Neural crest cell (in vitro differentiated cells): ENCODE measurements at places on chromosomes 11 and 22. TPM values are rescaled to one million over a fixed set of nuclear protein-coding genes. Genes with fewer than 3 reads are reported as not detected.

DNA sequence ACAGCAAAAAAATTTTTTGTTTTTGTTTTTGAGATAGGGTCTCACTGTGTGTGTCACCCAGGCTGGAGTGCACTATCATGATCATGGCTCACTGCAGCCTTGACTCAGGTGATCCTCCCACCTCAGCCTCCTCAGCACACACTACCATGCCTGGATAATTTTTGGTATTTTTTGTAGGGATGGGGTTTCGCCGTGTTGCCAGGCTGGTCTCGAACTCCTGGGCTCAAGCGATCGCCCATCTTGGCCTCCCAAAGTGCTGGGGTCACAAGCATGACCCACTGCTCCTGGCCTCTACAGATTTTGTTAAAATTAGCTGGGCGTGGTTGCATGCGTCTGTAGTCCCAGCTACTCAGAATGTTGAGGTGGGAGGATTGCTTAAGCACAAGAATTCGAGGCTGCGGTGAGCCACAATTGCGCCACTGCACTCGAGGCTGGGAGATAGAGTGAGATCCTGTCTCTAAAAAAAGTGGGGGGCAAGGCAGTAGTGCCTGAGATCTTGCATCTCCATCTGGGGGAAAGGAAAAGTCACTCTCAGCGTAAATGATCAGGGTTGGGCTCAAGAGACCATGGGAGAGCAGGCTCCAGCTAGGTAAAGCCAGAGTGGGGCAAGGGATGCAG is 10.6 kb upstream of the DGKZ start:
- no peak overlapping the region for H3K27ac ChIP-seq
- H3K4me1 ChIP-seq: peaks cover 43% of the 10 kb centered on the region
- no peak for DNase-seq
- peaks cover 33% of the 10 kb centered on the region for H3K27me3 ChIP-seq
- no peak overlapping the region for H3K4me3 ChIP-seq

- H3K27ac ChIP-seq: no peak overlapping the region
- H3K4me3 ChIP-seq: peak overlapping the region; percentile 92
- peaks cover 2% of the 10 kb centered on the region for H3K27me3 ChIP-seq
- no peaks in the 10 kb centered on the region for H3K36me3 ChIP-seq
- peaks cover 14% of the 10 kb centered on the region for H3K4me1 ChIP-seq
These were observed 995 bp downstream of the TMEM134 start for GRCh38 chr11:67468056-67468455.

DNA sequence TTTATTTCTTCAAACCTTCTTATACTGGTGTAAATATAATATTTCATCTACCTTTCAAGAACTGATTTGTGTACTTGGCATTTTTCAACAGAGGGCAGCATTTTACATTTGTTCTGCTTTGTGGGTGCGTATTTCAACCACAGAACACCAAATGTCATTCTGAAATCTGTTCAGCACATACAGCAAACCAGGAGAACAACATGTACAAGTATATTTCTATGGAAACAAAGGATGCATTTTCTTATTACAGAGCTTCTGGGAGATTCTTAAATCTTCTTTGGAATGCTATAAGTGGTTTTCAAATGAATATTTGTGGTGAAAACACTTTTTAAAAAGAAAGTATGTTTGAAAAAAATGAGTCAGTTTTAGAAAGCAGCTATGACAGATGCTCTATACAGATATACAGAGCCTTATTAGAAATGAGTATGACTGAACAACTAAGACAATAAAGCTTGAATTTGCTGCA is 946.0 kb downstream of the FAM181B start:
- H3K27ac ChIP-seq: no peak overlapping the region
- no peaks in the 10 kb centered on the region for H3K27me3 ChIP-seq
- peaks cover under 1% of the 10 kb centered on the region for H3K4me1 ChIP-seq
- H3K36me3 ChIP-seq: no peaks in the 10 kb centered on the region

- H3K27ac ChIP-seq: no peak overlapping the region
- no peak for DNase-seq
- H3K4me1 ChIP-seq: peaks cover 41% of the 10 kb centered on the region
- no peaks in the 10 kb centered on the region for H3K36me3 ChIP-seq
- H3K4me3 ChIP-seq: peak overlapping the region; percentile 31
- H3K27me3 ChIP-seq: no peaks in the 10 kb centered on the region
These were observed 5.4 kb downstream of the GRK2 start for GRCh38 chr11:67271541-67272284.

DNA sequence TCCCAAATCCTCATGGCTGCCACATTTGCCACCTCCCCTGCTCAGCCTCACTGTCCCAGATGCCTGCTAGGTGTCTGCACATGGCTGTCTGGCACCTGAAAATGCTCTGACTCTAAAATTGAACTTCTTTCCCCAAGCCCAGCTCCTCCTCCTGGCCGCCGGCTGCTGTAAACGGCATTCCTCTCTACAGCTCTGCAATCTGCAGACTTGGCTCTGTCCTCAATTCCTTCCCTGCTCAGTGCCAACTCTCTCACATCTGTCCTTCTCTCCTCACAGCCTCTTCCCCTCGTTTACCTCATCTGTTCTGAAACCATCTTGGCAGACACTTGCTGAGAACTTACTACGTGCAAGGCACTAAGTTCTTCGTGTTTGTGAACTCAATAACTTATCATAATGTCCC is 169.4 kb upstream of the SYT13 start:
- no peak overlapping the region for H3K27ac ChIP-seq
- H3K36me3 ChIP-seq: no peaks in the 10 kb centered on the region
- H3K27me3 ChIP-seq: peaks cover 23% of the 10 kb centered on the region
- DNase-seq: no peak

DNA sequence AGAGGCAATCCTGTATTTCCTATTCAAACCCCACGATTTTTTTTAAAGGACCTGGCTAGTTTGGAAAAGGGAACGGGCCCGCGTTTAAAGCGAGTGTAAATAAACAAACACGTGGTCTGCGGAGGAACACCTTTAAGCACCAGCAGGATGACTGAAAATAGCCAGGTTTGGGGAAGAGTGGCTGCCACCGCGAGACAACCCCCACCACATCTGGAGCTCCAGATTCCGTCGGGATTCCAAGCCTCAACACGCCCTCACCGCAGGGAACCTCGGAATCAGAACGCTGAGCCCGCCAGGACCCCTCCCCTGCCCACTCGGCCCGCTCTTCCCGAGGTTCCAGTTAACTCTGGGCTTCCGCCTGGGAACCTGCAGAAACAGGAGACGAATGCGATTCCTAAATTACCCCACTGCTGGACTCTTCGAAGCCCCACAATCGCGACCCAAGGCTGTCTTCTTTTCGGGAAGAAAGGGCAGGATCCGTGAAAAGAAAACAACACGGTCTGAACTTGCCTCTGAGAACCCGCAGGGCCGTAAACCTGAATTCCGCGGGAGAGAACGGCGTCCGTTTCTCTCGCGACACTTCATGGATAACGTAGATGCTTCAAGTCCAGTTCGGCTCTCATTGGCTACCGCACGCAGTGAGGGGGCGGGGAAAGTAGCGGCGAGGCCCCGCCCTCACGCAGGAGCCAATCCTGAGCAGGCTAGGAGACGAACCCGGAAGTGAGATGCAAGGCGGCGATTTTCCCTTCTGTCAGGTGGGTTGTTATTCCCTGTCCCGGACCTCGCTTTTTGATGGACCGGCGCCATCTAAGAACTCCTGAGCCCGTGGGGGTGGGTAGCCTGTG is at the start of the genes ANKRD49 and MRE11:
Gene ANKRD49 (plus strand): TSS at position 704 of the 845 bp plus-strand sequence. CDS start 2,710 bp downstream, outside the sequence.
Gene MRE11 (minus strand): TSS at position 564 of the 845 bp plus-strand sequence. CDS start 1,043 bp downstream, outside the sequence.
- peaks cover 12% of the 10 kb centered on the region for H3K36me3 ChIP-seq
- peak within 1 kb of the TSS; percentile 98 for H3K4me3 ChIP-seq
- peak; percentile 93 for DNase-seq
- H3K27ac ChIP-seq: peak within 1 kb of the TSS; percentile 100

DNA sequence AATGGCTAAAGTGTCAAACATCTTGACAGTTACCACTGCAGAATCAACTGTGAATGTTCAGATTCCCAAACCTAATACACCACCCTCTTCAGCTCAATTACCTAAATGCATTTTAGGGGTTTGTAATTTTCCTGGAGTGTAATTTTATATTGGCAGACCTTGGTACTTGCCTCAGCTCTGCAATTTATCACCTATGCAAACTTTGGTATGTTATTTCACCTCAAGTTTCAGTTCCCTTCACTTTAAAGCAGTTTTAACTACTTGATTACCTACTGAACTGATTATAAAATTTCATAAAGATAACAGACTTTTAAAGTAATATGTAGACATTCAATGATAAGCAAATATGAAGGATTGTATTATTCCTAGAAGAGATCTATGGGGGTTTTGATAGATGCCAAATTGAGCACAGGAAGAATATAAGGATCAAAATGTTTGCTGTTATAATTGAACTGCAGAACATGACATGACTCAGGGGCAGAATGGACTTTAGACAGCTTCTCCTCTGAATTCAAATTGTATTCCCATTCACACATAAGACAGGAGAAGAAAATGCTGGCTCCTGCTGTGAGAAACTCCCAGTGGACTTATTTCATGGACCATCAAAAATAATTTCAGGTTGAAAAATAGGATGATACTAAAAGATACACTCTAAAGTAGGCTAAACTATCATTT is 491.5 kb upstream of the LUZP2 start:
- no peaks in the 10 kb centered on the region for H3K4me1 ChIP-seq
- no peak overlapping the region for H3K4me3 ChIP-seq
- peaks cover 2% of the 10 kb centered on the region for H3K36me3 ChIP-seq
- DNase-seq: no peak
- H3K27me3 ChIP-seq: no peaks in the 10 kb centered on the region
- no peak overlapping the region for H3K27ac ChIP-seq

DNA sequence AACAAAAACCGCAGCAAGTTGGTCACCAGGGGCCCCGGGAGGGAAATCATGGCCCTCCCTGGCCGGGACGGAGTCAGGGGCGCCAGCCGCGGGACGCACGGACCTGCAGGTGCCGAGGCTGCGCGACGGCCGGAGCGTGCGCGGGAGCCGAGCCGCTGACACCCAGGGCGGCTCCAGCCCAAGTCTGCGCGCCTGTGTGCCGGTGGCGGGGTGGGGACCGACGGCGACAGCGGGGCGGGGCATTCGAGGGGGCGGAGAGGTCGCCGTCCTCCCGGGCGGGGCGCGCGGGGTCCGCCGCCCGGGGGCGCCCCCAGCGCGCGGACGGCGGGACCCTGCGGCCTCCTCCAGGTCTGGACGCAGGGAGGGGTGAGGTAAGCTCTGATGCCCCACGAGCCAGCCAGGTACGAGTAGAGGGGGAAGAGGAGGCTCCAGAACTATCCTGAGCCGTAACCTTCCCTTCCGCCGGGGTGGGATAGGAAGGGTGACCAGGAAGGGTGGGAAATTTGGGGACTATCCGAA is at the start of gene ESAM:
Gene ESAM (minus strand): TSS at position 186 of the 519 bp plus-strand sequence. CDS start 136 bp downstream, at position 50.
- peaks cover 66% of the 10 kb centered on the region for H3K27me3 ChIP-seq
- no peaks in the 10 kb centered on the region for H3K36me3 ChIP-seq
- H3K27ac ChIP-seq: no peak within 1 kb of the TSS
- no peak for DNase-seq
- peak within 1 kb of the TSS; percentile 82 for H3K4me3 ChIP-seq

DNA sequence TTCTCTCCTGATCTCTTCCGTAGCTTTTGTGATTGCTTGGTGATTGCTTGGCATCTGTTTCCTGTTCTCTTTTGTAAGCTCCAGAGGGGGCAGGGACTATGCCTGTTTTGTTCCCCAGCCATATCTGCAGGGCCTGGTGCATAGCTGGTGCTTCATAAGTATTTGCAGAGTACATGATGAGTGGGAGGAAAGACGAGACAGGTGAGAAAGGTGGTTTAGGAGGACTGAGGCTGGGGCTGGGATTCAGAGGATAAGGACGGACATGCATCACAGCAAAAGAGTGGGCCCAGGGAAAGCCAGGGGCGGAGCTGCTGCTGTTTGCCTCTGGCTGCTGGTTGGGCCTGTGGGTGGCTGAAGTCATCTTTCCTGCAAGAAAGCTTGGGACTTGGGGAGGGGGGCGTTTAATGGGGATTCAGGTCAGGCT is 62.4 kb downstream of the DSCAML1 start:
- H3K4me3 ChIP-seq: no peak overlapping the region
- H3K4me1 ChIP-seq: peaks cover 14% of the 10 kb centered on the region
- peaks cover 9% of the 10 kb centered on the region for H3K27me3 ChIP-seq
- DNase-seq: no peak

DNA sequence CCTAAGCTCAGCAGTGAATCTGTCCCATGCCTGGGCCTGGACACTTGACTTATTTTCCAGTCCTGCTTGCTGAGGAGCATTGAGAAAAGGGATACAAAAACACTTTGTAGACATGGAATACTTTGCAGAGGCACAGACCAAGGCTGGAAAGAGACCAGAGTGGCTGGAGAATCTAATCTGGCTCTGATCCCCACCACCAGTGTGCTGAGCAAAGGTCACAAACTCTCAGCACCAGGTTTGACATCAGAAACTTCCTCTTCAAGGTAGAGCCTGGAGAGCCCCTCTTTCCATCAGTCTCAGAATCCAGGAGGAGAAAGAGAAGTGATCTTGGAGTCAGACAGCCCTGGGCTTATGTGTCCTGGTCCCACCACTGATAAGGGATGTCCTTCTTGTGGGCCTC is 53.5 kb downstream of the ISX start:
- H3K4me3 ChIP-seq: no peak overlapping the region
- no peak overlapping the region for H3K27ac ChIP-seq
- no peaks in the 10 kb centered on the region for H3K36me3 ChIP-seq
- peaks cover 6% of the 10 kb centered on the region for H3K27me3 ChIP-seq

GRCh38 chr11:126468102-126468521 is 112.6 kb downstream of the ST3GAL4 start:
- no peak overlapping the region for H3K27ac ChIP-seq
- H3K36me3 ChIP-seq: no peaks in the 10 kb centered on the region
- H3K27me3 ChIP-seq: no peaks in the 10 kb centered on the region
- peaks cover 6% of the 10 kb centered on the region for H3K4me1 ChIP-seq
- H3K4me3 ChIP-seq: no peak overlapping the region

- DNase-seq: no peak
- peaks cover under 1% of the 10 kb centered on the region for H3K4me1 ChIP-seq
- H3K4me3 ChIP-seq: peak overlapping the region; percentile 70
- no peaks in the 10 kb centered on the region for H3K36me3 ChIP-seq
- H3K27ac ChIP-seq: no peak overlapping the region
These were observed 4.1 kb downstream of the PANX2 start for GRCh38 chr22:50174382-50175190.

DNA sequence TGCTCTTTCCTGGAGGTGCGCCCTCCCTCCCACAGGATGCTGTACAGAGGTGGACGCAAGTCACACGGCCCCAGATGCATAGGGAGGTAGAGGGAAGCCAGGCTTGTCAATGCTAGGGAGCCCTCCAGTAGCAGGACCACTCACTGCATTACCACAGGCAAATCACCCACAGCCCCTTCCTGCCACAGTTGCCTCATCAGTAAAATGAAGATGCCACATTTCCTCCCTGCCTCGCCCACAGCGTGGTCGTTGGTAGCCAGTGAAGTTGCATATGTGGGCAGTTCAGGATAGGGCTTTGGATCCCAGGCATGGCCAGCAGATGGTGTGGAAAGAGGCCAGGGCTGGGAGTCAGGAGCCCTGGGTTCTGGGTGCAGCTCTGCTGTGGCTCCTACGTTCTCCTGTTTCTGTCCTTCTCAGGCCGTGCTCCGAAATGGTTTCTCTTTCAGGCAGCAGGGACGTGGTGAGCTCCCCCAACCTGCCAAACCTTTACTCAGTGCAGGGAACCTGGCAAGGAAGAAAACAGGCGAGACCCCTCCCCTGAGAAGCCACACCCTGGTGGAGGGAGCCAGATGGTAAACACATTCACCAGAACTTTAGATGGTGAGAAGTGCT is 22.6 kb downstream of the DAGLA start:
- DNase-seq: no peak
- no peak overlapping the region for H3K4me3 ChIP-seq
- no peak overlapping the region for H3K27ac ChIP-seq
- no peaks in the 10 kb centered on the region for H3K36me3 ChIP-seq

GRCh38 chr11:131279654-131280384 is 90.6 kb upstream of the NTM start:
- no peak overlapping the region for H3K4me3 ChIP-seq
- DNase-seq: no peak
- no peak overlapping the region for H3K27ac ChIP-seq
- no peaks in the 10 kb centered on the region for H3K36me3 ChIP-seq
- H3K27me3 ChIP-seq: no peaks in the 10 kb centered on the region

The IGLL1 gene
- total RNA-seq: not detected in 2 replicates

The CYB5R2 gene
- 15.1 and 19.2 TPM in 2 replicates for total RNA-seq

The THY1 gene
- total RNA-seq: 75.4 and 90.3 TPM in 2 replicates

The OR10A2 gene
- not detected in 2 replicates for total RNA-seq
